ENCODE measurements at places on chromosomes 5 and 9.

DNA sequence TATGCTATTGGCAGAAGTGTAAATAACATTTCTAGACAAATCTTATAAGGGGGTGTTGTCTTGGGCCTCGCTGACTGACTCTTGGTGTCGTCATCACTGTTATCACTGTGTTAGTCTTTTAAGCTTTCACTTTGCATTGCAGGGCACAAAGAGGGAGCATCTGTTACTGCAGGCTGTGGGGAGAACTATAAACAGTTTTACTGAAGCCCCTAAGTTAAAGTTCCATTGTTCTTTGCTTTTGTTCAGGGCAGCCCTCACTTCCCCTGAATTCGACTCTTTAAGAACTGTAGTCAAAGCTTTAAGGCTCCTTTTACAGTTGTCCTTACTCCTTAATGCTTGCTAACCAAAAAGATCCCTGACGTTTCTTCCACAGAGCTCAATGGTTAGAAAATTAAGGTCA lies 605.0 kb downstream of the RAB3C start:
- DNase-seq, result no peak

GRCh38 chr9:6498982-6499381 lies 86.0 kb downstream of the UHRF2 start:
- DNase-seq, result no peak

- no peak for DNase-seq
Measured at GRCh38 chr5:8376478-8376877, 507.5 kb downstream of the MTRR start.

GRCh38 chr9:109115931-109116526 lies 3.7 kb downstream of the TMEM245 start:
- DNase-seq, result no peak

DNA sequence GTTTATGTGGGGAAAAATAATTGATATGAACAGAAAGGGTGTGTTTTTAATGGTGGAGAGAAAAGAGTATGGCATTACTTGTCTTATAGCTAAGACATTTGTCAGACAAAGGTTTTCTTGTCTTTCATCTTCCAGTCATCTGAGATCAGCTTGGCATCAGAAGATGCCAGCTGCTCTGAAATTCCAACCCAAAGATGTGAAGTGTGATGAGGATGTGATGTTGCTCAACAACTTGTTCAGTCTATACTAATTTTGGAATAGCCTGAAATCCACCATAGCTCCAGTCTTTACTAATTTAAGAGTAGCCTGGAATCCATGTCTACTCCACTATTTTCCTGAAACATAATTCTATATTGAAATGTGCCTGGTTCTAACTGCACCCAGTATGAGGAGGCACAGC lies 182.3 kb downstream of the CFAP90 start:
- no peak for DNase-seq

DNA sequence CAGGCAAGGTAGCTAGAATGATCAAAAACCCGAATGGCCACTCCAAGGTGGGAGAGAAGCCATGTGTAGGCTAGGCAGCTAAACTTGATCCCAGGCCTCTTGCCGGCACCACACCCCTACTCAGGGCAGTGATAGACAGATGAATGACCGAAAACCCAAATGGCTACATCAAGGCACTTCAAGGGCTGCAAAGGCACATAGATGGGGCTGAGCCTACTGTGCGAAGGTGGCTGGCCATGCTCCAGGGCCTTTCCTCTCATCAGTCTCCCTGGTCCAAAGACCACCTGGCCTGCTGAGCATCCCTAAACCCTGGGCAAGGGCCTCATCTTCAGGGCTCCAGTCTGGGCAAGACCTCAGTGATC lies 3.7 kb upstream of the TIFAB start:
- no peak for DNase-seq

DNA sequence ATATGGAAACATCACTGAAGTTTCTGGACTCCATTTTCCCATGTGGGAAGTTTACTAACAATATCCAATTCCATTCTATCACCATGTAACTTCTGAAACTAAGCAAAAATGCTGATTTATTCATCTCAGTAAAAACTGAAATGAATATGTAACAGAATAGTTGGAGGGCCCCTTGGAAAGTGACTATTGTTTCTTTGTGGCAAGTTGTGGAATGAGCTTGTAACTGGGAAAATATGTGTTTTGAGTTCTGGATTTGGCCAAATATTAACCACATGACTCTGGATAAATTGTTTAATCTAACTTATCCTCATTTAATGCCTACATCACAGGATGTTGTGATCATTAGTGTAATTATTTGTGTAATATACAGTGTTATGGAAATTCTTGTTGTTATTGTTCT lies 619.3 kb downstream of the TLE4 start:
- no peak for DNase-seq

DNA sequence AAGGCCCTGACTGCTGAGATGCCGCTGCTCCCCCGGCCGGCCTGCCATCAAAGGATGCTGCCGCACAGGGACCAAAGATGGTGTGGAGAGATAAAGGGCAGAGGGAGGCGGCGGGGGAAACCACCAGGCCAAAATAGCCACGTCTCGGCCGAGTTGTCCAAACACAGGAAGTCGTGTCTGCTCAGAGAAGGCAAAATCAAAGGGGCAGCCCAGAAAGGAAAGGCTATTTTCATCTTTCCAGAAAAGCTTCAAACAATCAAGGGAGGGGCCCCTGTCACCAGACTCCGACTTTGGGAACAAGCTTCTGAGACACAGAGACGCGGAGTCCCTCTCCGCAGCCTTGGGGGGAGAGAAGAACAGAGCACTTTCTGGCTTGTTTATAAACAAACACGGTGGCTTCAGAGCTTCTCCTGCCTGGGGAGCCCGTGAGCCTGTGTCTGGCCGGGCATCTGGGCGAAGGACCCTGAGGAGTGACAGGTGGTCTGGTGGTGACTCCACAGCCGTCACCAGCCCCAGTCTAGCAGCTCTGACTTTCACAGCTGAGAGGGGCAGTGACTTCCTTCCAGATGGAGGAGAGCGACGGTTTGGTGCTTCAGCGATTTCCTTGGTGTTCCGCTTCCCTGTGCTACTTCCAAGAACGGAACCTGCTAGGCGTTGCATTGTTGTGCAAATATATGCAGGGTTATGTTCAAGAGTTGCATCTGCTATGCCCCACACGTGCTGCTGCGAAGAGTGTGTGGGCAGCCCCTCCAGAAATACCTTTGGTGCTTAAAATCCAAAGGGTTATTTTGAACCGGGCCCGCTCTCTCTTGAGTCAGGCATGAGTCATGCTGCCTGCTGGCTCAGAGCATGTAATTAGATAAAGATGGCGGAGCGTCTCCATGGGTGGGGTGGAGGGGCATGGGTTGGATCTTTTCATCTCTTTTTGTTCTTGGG lies 24.0 kb downstream of the ADAMTSL2 start:
- DNase-seq, result peak; percentile 68

- no peak for DNase-seq
Measured at GRCh38 chr5:150593593-150593992, 46.9 kb upstream of the SYNPO start.

GRCh38 chr9:14203356-14204056 lies 110.4 kb downstream of the NFIB start:
- peak; percentile 26 for DNase-seq

DNA sequence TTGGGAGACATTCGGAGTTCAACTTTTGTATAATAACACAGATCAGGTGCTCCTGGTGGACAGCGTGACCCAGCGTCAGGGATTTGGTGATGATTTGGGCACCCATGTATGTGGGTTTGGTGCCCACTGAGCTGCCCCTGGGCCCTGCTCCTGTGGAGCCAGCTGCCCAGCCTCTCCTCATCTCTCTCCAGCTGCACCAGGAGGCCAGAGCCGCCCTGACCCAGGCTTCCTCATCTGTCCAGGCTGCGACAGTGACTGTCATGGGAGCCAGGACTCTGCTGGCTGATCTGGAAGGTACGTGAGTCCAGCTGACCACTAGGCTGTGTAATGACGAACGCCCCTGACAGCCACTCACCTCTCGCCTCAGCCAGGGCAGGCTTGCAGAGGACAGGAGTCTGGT lies 14.5 kb upstream of the AIF1L start:
- no peak for DNase-seq

DNA sequence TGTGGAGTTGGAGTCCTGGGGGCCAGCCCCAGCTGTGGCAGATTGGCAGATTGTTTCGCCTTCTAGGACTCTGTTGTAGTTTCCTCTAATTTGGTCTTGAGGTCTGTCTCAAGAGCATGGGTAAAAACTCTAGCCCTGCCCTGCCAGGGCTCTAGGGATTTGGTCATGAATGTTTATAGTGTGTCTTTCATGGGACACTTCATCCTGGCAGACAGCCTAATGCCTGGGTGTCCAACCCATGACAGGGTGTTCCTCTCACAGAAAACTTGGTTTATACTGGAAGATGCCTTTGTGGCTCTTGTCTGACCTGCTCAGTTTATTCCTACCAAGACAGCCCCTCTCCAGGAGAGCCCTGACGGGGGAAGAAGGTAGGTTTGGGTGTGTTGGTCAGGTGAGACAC lies 45.5 kb downstream of the GALNT12 start:
- DNase-seq, result no peak

DNA sequence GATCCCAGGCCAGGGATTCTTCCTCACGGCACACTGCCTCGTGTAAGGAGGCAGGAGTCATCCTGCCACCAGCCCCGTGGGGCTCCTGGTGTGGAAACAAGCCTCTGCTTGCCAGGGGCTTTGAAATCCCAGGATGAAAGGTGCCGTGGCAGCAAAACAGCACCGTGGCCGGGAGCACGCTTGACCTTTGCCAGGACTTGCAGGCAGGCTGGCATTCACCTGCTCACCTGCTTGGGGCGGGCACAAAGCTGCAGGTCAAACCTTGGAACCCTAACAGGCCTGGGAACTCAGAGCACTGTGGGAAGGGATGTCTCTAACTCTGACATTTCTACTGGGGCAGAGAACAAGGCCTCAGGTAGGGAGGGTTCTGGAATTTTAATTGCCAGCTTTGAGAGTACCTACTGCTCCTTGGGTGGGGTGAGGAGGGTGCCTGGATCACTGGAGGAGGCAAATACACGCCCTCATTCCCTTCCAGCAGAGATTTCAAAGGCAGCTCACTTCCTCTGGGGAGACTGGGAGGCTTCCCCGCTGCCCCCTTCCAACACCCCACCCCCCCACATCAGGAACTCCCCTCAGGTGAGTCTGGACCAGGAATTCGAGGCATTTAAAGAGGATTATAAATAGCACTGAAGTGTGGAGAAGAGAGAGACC lies 45.6 kb upstream of the STXBP1 start:
- DNase-seq, result no peak

GRCh38 chr9:124797343-124798103 lies 20.6 kb downstream of the OLFML2A start:
- DNase-seq, result no peak

DNA sequence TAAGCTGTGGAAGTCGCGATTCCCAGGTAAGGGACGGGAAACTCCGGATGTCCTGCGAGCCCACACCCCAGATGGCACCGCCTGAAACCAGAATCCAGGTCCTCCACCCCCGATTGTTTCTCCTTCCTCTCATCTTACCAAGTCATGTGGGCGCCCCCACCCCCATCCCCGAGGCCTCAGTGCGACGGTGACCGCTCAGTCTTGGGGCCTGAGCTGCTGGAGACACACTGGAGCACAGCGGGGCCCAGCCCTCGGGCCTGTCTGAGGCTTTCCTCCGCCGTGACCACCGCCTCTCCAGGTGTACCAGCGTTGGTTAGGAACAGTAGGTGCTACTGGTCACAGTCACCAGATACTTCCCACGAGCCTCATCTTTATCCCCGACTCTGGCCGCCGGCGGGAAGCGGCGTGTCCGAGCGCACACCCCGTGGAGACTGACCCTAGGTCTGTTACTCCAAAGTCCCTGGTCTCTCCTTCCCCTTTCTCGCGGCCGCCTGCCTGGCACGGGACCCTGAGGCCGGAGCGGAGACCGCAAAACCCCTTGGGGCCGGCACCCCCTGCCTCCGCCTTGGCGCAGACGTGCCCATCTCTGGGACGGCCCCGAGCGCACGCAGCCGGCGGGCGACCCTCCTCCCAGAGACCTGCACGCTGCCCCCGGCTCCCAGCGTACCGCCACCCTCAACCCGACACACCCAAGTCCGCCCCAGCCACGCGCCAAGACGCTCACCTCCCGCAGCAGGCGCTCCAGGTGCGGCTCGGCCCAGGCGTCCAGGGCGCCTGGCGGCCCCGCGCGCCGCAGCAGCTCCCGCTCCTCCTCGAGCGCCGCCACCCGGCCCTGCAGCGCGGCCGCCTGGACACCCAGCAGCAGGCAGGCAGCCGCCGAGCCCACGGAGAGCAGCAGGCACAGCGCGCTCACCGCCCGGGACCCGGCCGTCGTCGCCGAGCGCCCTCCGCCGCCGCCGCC lies 733 bp downstream of the COL23A1 start:
- DNase-seq, result no peak

- DNase-seq, result no peak
Measured at GRCh38 chr5:10611290-10611689, 47.4 kb downstream of the ANKRD33B start.

- DNase-seq, result no peak
Measured at GRCh38 chr5:139186752-139187326, 11.3 kb downstream of the SIL1 start.

DNA sequence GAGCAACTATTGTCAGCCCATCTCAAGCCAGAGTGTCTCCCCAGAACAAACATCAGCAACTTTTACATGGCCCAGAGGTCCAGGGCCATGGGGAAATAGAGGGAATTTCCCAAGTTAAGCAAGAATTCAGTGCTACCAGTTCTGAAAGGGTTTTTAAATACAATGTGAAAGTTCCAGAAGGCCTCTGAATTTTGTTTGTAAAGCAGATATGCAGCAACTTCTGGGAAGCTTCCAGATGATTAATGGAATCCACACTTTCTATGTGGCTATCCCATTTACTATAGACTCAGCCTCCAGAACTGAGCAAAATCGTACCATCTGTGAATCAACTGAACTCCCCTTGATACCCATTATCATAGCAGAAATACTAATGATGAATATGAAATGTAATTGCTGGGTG lies 93.8 kb downstream of the FEM1C start:
- no peak for DNase-seq

DNA sequence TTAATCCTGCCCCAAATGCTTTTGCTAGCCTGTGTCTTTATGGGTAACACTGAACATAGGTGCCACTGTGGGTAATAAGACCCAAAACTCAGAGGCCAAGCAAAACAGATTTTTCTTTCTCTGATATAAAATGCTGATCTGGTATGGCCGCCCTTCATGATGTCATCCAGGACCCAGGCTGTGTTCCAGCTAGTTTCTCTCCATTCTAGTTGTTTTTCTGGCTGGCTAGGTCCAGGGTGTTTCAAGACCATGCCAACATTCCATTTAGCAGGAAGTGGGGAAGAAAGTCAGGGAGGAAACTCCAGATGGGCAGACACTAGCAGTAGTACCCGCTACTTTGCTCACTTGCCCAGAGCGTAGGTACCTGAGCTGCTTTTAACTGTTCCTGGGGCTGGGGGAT lies 183.9 kb upstream of the OTULINL start:
- no peak for DNase-seq

DNA sequence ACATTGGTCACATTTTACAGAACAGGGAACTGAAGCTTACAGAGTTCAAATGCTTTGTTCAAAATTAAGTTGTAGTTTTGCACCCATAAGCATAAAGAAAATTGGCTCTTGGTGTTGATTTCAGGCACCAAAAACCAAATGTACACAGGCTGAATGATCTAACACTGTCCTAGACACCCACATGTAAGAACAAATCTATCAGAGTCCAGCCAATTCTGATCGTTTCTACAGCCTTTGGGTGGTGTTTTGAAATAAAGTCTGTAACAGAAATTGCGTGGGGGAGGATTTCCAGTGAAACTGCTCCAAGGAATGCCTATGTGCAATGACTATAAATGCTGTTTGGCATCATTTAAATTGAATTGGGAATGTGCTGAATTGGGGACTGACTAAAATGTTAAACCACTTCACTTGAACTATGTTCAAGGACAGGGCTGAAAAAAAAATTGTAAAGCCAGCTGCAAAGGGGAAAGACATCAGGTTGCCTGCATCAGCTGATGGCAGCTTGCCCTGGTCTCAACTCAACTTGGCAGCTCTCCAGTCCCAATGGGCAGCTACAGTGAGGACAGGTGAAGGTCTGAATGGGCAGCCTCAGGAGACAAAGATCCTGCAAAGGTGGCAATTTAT lies 92.2 kb upstream of the TRPC7 start:
- peak; percentile 40 for DNase-seq

Data from hippocampal formation (tissue), 2 donors.